ENCODE measurements at places on chromosomes 3 and 15.

GRCh38 chr15:73909651-73910050 lies 16.6 kb upstream of the LOXL1 start:
- H3K36me3 ChIP-seq = peaks cover 27% of the 10 kb centered on the region
- DNase-seq = no peak
- H3K27me3 ChIP-seq = peaks cover 4% of the 10 kb centered on the region
- H3K27ac ChIP-seq = no peak overlapping the region

DNA sequence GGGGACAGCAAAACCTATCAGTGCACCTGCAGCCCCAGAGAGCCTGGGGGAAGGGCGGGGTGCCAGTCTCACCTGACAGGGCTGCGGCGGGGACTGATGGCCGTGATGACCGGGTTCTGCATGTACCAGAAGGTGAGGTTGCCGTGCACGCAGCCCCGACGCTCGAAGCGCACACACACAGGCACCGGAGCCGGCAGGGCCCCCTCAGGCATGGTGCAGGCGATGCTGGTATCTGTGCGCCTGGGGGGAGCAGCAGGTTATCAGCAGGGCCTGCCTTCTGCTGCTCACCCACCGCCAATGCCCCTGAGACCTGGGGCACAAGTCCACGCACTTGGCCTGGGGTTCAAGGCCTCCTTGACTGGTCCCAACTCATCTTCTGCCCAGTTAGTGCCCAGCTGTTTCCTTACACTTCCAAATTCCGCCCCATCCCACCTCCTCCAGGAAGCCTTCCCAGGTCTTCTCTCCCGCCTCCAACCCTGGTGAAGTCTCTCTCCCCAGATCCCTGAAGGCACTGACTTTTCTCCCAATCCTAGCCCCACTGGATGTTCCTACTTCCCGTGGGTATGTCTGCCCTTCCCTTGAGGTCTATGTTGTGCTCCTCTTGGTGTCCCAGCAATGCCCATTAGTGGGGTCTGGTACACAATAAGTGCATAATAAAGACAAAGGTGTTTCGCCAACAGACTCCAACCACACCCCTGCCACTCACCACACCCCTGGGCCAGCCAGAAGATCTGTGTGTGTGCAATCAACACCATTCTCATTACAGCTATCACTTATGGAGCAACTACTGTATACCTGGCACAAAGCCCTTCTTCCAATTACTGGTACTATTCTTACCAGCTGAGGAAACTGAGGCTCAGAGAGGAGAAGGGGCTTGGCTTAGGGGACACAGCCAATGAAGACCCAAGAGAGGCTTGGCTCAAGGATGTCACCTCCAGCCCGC lies 28.9 kb downstream of the H1-8 start:
- H3K4me1 ChIP-seq = peaks cover 10% of the 10 kb centered on the region
- peaks cover 60% of the 10 kb centered on the region for H3K27me3 ChIP-seq
- DNase-seq = no peak

GRCh38 chr3:69865925-69866679 lies 126.8 kb downstream of the MITF start:
- H3K27me3 ChIP-seq = no peaks in the 10 kb centered on the region
- no peak overlapping the region for H3K4me3 ChIP-seq
- no peaks in the 10 kb centered on the region for H3K36me3 ChIP-seq
- H3K4me1 ChIP-seq = no peaks in the 10 kb centered on the region

- no peaks in the 10 kb centered on the region for H3K27me3 ChIP-seq
- H3K4me1 ChIP-seq = no peaks in the 10 kb centered on the region
- no peak overlapping the region for H3K4me3 ChIP-seq
- no peak for DNase-seq
- H3K36me3 ChIP-seq = no peaks in the 10 kb centered on the region
Observed at GRCh38 chr3:102525624-102526023, 90.8 kb downstream of the ZPLD1 start.

- H3K36me3 ChIP-seq = no peaks in the 10 kb centered on the region
- H3K27ac ChIP-seq = no peak overlapping the region
- no peaks in the 10 kb centered on the region for H3K4me1 ChIP-seq
- H3K4me3 ChIP-seq = no peak overlapping the region
Observed at GRCh38 chr3:143535994-143536784, 312.1 kb downstream of the SLC9A9 start.

DNA sequence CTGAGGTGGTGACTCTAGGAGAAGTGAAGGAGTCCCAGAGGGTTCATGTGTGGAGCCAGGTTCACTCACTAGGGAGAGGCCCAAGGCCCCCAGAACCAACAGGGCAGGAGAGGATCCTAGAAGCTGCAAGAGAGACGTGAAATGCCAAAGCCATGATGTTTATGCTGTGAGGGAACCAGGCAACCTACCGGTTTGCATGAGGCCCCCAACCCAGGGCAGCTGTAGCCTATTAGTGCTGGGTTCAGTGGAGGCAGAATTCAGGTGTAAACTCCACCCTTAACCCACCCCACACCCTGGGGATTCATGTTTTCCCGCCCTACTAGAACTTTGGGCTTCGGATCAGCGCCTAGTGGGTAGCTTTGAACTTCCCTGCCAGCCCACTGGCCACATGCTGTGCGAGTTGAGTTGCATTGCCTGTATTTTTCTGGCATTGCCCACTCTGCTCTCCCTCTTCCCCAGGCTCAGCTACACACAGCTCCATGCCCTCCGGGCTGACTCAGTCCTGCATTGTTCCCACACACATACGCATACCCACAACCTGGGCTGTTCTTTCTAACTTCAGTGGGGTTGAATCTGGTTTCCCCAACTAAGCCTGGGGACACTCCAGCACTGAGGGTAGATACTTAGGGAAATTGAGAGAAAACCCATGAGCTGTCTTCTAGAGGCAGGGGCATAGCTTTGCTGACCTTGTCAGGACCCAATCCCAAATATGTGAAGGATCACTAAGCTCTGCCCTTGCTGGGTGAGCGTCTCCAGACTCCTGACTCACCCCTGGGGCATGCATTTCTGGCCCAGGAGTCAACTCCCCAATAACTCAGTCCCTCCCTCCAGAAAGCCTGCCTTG lies 2.0 kb upstream of the ZBTB47 start:
- H3K27ac ChIP-seq = peak overlapping the region; percentile 90
- DNase-seq = no peak
- H3K4me3 ChIP-seq = peak overlapping the region; percentile 68
- peaks cover 16% of the 10 kb centered on the region for H3K27me3 ChIP-seq
- peaks cover 16% of the 10 kb centered on the region for H3K36me3 ChIP-seq
- peaks cover 36% of the 10 kb centered on the region for H3K4me1 ChIP-seq

GRCh38 chr15:47961401-47962090 lies 159.2 kb upstream of the SLC24A5 start:
- no peaks in the 10 kb centered on the region for H3K36me3 ChIP-seq
- peaks cover under 1% of the 10 kb centered on the region for H3K27me3 ChIP-seq
- H3K27ac ChIP-seq = no peak overlapping the region
- peaks cover 14% of the 10 kb centered on the region for H3K4me1 ChIP-seq

DNA sequence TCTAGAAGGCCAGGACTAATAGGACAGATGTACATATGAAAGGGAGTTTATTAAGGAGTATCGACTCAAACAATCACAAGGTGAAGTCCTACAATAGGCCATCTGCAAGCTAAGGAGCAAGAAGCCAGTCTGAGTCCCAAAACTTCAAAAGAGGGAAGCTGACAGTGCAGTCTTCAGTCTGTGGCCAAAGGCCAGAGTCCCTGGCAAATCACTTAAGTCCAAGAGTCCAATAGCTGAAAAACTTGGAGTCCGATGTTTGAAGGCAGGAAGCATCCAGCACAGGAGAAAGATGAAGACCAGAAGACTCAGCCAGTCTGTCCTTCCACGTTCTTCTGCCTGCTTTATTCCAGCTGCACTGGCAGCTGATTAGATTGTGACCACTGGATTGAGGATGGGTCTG lies 11.1 kb upstream of the CELF6 start:
- peaks cover 2% of the 10 kb centered on the region for H3K27me3 ChIP-seq
- DNase-seq = no peak
- H3K36me3 ChIP-seq = peaks cover 12% of the 10 kb centered on the region
- H3K4me1 ChIP-seq = no peaks in the 10 kb centered on the region
- no peak overlapping the region for H3K4me3 ChIP-seq
- H3K27ac ChIP-seq = no peak overlapping the region

GRCh38 chr15:77118882-77119321 lies 48.0 kb upstream of the TSPAN3 start:
- H3K36me3 ChIP-seq = peaks cover 13% of the 10 kb centered on the region
- no peak overlapping the region for H3K4me3 ChIP-seq
- peaks cover 1% of the 10 kb centered on the region for H3K27me3 ChIP-seq
- peaks cover 16% of the 10 kb centered on the region for H3K4me1 ChIP-seq

DNA sequence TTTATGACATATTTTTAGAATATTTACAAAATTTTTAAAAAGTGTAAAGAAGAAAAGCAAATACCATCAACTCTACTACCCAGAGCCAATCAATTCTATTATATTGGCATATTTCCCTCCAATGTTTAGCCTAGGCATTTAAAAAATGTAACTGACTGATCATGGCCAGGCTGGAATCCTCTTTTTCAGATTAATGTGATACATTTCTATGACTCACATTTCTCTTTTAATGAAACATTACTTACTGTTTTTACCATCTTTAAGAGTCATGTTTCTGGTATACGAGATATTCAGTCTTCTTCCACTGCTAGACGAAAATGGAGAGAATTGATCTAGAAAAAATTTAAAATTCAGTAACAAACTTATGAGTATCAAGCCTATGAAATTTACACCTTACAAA lies 53.4 kb upstream of the DCUN1D1 start:
- no peaks in the 10 kb centered on the region for H3K27me3 ChIP-seq
- peaks cover 33% of the 10 kb centered on the region for H3K36me3 ChIP-seq
- no peak overlapping the region for H3K27ac ChIP-seq

- H3K27me3 ChIP-seq = no peaks in the 10 kb centered on the region
- H3K4me1 ChIP-seq = no peaks in the 10 kb centered on the region
- H3K4me3 ChIP-seq = no peak overlapping the region
- no peaks in the 10 kb centered on the region for H3K36me3 ChIP-seq
- H3K27ac ChIP-seq = no peak overlapping the region
Observed at GRCh38 chr15:98000249-98001203, 40.0 kb downstream of the ARRDC4 start.

GRCh38 chr3:147656023-147656422 lies 246.9 kb downstream of the ZIC1 start:
- DNase-seq = no peak
- no peaks in the 10 kb centered on the region for H3K27me3 ChIP-seq
- no peak overlapping the region for H3K4me3 ChIP-seq
- no peaks in the 10 kb centered on the region for H3K36me3 ChIP-seq

DNA sequence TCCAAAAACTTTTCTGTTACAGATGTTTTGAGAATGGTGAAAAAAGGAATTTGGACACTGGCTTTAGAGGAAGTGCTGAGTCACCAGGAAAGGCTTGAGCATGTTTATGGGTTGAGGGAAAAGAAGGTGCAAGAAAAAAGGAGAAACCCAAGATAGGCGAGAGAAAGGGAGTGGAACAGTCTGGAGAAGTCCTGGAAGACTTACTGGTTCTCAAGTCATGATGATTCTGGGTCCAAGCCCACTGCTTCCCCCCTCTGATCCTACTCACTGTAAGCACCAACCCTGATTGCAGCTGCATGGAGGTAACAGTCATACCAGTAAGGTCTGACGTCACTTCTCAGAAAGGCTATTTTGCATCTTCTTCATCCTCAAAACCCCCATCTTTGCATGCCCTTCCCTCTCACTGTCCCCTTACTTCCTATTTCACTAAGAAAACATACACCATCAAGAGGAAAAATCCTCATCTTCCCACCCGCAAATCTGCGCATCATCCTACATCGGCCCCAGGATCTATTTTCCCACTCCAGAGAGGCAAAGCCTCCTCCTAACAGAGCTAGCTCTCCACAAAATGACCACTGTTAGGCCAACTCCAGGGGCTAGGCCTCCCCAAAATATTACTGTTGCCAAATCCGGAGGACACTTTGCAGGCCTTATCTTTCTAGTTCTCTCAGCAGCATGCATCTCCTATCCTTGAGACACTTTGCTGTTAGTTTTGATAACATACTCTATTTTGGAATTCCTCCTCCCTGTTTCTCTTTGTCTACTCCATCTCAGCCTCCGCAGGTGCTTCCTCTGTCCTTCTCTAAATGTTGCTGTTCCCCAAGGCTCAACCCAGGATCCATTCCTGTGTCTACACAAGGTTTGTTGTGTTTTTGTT lies 3.2 kb upstream of the ATP13A3 start:
- no peak overlapping the region for H3K4me3 ChIP-seq
- peaks cover 25% of the 10 kb centered on the region for H3K4me1 ChIP-seq
- H3K27me3 ChIP-seq = peaks cover 13% of the 10 kb centered on the region
- H3K36me3 ChIP-seq = peaks cover 13% of the 10 kb centered on the region
- H3K27ac ChIP-seq = no peak overlapping the region

DNA sequence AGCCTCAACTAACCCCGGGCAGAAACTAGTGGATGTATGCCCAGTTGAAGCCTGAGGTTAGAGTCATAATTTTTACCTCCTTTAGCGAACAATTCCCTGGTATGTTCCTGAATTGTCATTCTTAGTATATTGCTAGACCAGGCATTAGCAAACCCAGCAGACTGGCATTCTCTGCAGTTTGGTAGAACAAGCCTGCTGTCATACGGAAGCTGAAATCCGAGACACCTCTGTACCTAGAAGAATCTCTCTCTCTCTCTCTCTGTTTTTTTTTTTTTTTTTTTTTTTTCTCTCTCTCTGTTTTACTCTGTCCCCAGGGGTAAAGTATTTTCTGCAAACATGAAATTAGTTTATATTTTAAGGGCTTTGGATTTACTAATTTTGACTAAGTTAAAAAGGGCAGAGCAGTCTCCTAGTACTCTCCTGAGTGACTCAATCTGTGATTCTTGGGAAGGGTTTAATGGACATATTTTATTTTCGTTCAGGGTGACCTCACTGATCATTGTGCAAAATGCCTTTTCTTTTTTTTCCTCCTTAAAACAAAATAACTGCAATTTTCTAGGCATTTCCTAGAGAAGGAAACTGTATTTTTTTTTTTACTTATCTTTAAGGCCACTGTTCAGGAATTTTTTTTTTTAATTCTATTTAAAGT lies 133.6 kb upstream of the ICE2 start:
- H3K4me1 ChIP-seq = peaks cover 42% of the 10 kb centered on the region
- H3K27me3 ChIP-seq = no peaks in the 10 kb centered on the region
- no peak overlapping the region for H3K4me3 ChIP-seq
- H3K36me3 ChIP-seq = no peaks in the 10 kb centered on the region

DNA sequence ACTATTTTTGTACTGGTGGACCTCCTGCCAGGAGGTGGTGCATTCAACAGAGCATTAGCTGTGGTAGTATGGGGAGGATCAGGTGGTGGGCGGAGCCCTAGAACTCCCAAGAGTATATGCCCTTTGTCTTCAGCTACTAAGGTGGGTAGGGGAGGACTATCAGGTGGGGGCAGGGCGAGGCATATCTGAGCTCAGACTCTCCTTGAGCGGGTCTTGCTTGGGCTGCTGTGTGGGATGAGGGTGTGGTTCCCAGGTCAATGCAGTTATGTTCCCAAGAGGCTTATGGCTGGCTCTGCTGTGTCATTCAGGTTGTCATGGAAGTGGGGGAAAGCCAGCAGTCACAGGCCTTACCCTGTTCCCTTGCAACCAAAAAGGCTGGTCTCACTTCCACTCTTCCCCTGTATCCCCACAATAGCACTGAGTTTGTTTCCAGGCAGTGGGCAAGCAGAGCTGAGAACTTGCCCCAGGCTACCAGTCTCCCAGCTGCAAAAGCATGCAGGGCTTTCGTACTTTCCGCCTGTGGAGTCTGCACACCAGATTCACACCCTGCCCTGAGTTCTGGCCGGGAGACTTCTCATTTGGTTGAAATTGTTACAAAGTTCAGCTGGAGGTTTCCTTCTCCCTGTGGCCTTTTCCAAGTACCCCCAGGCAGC lies 93.7 kb upstream of the DPPA4 start:
- H3K4me1 ChIP-seq = peaks cover 4% of the 10 kb centered on the region
- no peak overlapping the region for H3K27ac ChIP-seq
- no peaks in the 10 kb centered on the region for H3K27me3 ChIP-seq
- DNase-seq = no peak
- no peak overlapping the region for H3K4me3 ChIP-seq
